CD4-positive, alpha-beta T cell treated with Interleukin-17A for 4 hours (primary cell): ENCODE measurements at places on chromosomes 16 and 17.
A peak's percentile ranks its signal among the peaks of the same experiment; 100 is the strongest.

DNA sequence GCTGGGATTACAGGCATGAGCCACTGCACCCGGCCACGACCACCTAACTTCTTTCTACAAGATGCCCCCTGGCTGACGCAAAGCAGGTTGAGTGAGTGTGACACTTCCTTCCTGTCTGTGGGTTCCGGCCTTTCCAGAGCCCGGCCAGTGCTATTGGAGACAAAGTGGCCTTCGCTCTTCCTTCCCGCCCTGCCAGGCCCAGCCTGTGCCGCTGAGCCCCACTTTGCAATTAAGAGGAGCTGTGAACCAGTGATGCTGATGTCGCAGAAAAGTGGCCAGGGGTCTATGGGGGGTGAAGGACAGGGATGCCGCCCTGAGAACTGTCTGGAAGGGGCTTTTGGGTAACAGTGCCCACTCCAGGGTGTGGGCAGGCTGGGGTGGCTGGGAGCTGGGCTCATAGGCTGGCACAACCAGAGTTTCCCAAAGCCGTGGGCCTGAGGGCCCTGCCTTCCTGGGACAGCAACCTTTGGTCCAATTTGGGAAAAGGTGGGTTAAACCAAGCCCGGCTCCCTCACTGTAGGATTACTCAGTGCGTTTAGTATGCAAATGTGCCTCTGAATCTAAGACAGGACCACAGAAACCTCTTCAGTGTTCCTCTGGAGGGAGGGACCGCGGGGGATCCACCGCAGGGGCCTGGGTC is 174.9 kb downstream of the SEC14L1 start:
- DNase-seq = no peak

- DNase-seq = peak; percentile 60
These were observed 102.5 kb downstream of the MRM1 start for GRCh38 chr17:36703860-36704266.

GRCh38 chr17:29870836-29871465 is 59.1 kb downstream of the SSH2 start:
- DNase-seq = no peak

- DNase-seq = no peak
These were observed 38.9 kb upstream of the ATP2A3 start for GRCh38 chr17:4003131-4003500.

- no peak for DNase-seq
These were observed 195.5 kb downstream of the FTO start for GRCh38 chr16:53899431-53899830.
